ENCODE measurements at places on chromosomes 1 and 21. TPM values are rescaled to one million over a fixed set of nuclear protein-coding genes. Genes with fewer than 3 reads are reported as not detected.

Gene RAD54L
- 12.2 TPM for total RNA-seq

Gene RAB25
- total RNA-seq: not detected

DNA sequence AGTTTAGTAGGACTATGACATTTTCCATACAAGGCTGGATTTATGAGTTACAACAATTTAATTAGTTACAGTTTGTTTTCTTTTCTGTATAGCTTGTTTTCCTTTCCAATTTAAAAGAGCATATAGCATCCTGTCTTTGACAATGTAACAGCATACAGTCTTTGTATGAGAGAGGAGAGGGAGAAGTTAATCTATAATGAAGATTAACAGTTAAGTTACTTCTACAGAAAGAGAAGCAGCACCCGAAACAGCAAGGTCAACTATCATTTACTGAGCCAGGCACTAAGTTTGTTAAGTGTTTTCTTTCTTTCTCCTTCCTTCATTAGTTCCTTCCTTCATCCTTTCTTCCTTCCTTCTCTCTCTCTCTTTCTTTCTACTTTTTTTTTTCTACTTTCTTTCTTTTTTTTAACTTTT is 52.3 kb upstream of the RAB4A start:
- no peak for DNase-seq

- no peak for DNase-seq
Observed at GRCh38 chr1:241827264-241827663, 20.7 kb upstream of the EXO1 start.

DNA sequence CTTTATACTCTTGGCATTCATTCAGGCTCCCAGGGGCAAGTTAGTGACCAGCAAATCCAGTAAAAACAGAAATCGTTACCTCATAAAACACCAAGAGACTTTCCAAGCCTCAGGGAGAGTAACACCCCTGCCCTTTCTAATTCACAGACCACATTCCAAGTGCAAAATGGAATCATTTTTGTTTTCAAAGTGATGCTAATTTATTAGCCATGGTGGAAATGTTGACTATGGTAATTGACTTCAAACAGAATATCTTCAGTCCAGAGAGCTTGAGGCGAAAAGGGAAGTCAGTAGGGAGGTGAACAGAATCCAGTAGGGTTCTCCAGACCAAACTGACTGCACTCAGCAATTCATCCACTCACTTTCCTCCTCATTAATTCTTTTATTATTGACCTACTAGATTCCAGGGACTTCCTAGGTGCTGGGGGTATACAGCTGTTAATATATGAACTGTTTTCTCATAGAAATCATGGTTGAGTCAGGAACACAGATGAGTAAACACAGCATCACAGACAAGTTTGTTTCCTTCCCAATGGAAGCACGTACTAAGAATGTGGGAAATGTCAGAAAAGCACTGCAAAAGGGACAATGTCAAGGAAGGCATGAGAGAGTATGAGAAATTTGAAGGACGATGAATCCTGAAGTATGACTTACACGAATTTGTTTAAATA is 388.5 kb upstream of the C1orf87 start:
- DNase-seq: no peak

DNA sequence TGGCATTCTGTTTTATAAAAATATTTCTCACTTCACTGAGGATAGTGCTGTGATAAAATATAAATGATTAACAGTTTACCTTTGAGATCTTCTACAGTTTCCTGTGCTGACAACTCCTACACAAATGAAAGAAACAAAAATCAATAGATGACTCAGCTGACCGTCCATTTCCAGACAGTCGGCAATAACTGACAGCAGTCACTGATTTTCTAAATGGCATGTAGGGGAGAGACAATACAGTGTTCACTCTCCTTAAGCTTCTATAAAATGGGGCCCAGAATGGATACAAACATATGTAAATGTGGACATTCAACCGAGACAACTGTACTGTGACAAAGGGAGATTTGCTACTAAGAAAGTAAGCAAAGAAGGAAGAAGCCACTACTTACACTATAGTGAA is 34.3 kb downstream of the PCNX2 start:
- DNase-seq: peak; percentile 23

- DNase-seq: no peak
Observed at GRCh38 chr1:899636-900317, 23.9 kb upstream of the SAMD11 start.

DNA sequence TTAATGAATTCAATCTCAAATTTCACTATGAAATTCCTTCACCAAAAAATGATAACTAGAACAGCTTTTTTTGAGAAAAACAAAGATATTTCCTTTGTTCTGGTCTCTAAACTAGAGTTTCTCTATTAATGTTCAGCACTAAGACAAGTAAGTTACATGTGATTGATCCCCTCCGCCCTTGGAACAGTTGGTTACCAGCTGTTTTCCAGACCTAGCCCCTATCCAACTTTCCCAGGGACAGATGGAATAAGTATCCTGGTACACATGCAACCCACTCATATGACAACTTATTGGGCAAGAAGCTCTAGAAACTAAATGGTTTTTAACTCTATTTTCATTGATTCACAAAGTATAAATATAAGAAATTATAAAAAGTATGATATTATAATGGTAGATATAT is 140.4 kb downstream of the COP1 start:
- no peak for DNase-seq

GRCh38 chr1:152737997-152738396 is 19.8 kb upstream of the KPRP start:
- no peak for DNase-seq

DNA sequence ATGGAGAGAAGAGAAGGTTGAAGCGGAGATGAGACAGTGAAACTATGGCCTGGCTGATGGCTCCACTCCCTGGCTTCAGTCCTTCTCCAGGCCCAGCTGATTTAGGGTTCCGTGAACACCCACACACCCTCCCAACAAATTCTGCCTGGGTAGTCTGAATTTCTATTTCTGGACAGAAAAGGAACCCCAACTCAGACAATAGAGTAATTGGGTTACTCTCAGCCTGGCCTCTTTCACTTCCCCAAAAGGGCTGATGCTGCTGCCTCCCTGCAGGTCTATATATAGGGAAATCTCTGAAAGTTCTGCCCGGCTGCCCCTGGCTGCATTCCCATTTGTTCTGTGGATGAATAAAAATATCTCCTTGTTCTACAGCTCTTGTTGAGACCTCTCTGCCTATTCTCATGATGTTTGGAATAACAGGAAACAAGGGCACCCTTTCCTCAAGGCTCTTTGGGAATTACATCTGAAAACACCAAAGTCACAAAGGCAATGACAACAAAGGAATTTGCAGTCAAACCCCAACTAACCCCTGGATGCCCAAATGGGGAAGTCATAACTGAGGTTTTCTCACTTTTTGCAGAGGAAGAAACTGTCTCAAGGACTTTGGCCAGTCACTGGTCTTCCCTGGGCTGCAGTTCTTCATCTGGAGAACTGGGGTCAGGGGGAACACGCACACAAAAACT is 11.4 kb upstream of the ZSCAN20 start:
- DNase-seq: no peak

GRCh38 chr1:228830185-228830953 is 95.1 kb downstream of the RHOU start:
- DNase-seq: no peak
